Kidney glomerular epithelial cell (primary cell): ENCODE measurements at places on chromosomes 4 and X.

- DNase-seq = no peak
These were observed 17.0 kb upstream of the HPF1 start for GRCh38 chr4:169774466-169775445.

DNA sequence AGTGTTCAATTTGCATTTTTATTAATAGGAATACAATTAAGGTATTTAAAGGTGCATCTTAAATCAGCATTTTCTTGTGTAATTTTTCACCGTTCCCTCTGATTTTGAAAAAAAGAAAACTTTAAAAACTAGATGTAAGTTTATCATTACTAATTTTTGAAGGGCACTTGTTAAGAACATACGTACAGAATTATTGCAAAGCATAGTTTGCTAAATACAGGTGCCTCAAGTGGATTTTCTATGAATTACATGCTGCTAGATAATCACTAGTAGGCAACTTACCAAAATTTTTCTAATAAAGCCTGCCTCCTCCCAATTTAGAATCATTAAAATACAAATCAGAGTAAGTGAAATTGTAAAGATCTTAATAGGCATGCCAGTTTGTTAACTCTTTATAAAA is 8.5 kb downstream of the CNKSR2 start:
- DNase-seq = no peak

- no peak for DNase-seq
These were observed 12.7 kb downstream of the KLHL34 start for GRCh38 chrX:21645431-21645830.

GRCh38 chr4:15003891-15004738 is 1.8 kb downstream of the CPEB2 start:
- DNase-seq = no peak

DNA sequence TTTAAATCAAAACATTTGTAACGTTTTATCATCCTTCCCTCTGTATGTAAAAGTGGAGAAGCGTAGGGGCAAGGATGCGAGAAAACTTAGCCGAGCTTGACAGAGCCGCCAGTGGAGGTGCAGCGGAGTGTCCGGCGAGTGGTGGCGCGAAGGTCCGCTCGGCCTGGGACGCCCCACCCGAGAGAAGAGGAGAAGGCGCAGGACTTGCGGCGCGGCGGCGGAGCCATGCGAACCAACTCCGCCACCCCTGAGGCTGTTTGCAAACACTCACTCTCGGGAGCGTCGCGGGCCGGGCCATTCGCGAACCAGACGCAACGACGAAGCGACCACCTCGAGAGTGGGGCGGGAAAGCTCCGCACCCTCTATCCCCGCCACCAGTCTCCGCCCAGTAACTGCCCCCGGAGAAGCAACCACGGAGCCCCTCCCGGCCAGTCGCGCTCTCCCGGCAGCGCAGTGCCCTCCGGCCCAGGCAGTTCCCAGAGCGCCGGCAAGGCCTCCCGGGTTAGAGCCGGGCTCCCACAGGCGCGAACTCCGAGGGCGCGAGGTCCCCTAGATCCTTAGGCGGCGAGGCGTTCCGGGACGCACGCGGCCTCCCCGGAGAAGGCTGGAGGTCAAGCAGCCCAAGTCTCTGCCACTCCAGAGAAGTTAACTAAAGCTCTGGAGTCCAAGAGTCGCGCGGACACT is 2.3 kb upstream of the MAB21L2 start:
- DNase-seq = no peak

DNA sequence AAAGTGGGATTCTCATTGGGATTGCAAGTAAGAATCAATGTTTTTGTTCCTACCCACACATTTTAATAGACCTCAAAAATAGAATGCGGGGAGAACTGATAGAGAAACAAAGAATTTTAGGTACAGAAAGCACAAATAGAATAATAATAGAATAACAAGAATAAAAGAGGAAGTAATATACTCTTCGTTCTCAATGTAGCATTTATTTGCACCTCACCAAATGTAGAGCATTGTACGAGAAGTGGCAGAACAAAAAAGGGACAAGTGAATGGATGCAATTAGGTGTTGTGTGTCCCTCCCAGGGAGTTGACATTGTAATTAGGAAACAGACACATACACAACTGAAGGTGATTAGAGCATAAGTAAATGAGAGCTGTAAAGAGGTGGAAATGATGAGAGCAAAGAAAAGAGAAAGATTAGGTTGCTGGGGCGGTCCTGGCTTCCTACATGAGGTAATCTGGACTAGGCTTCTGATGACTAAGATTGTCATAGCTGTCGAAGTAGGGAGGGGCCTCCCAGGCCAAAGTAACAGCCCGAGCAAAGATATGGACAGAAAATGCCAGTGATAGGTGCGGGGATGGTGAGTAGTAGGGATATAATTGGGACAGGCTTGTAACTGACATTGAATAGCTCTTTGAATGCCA is 10.4 kb downstream of the RAB9A start:
- DNase-seq = no peak

DNA sequence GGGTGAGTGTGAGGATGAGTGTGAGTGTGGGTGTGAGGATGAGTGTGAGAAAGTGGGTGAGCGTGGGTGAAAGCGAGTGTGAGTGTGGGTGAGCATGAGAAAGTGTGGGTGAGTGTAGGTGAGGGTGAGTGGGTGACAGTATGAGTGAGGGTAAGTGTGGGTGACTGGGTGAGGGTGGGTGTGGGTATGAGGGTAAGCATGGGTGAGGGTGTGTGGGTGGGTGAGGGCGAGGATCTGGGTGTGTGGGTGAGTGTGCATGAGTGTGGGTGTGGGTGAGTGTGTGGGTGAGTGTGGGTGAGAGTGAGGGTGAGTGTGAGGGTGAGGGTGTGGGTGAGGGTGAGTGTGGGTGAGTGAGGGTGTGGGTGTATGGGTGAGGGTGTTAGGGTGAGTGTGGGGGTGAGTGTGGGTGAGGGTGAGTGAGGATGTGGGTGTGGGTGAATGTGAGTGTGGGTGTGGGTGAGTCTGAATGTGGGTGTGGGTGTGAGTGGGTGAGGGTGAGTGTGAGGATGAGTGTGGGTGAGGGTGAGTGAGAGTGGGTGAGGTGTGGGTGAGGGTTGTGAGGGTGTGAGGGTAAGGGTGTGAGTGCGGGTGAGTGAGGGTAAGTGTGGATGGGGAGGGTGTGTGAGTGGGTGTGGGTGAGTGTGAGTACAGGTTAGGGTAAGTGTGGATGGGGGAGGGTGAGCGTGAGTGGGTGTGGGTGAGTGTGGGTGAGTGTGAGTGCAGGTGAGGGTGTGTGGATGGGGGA is 48.9 kb downstream of the ING2 start:
- no peak for DNase-seq

GRCh38 chr4:128770807-128771206 is 38.7 kb upstream of the JADE1 start:
- DNase-seq = no peak

DNA sequence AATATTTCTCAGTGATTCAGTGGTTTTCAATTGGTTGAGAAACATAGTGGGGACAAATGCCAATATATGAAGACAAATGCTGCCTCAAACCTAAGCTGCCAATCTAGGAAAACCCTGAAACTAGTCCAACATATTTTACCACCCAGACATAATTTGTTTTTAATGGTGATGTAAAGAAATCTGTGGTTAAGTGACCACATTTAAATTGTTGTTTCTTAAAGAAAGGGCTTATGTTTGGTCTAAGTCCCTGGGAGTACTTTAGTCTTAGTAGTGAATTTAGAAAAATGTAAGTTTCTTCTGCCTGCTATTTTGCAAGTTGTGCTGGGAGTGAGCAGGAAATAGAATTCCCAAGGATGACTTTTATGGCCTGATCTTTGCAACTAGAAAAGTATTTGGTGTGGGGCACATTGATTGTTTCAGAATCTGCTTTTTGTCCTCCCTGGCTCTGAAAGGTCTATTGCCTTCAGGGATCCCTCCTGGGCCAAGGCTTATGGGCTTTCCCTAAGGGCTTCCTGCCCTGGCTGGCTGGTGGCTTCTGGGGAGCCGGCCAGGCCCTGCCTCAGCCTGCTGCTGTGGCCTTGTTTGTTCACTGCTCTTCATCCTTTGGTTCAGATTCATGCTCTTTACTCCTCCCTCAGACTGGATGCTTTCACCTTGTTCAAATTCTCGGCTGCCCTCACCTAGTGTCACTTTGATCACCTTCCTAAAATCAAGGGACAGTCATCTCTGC is 169.8 kb upstream of the JADE1 start:
- DNase-seq = no peak

GRCh38 chr4:42654631-42655268 is 2.2 kb downstream of the ATP8A1 start:
- peak; percentile 55 for DNase-seq

- DNase-seq = no peak
These were observed 68.5 kb upstream of the PPP2R3B start for GRCh38 chrX:455199-455598.

DNA sequence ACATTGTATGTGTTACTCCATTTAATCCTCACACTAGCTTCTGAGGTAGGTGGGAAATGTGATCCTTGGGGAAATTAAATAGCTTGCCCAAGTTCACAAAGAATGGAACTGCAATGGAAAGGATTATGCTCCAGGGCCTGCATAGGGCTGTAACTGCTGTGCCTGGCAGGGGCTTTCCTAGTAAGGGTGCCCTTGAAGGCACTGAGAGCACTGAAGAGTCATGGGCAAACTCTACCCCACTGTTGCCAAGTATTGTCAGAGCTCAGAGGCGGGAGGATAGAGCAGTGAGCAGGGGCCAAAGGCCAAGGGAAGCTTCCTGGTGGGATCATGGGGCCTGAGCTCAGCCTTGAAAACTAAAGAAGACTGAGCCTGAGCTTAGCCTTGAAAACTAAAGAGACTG is 133.0 kb upstream of the NALF2 start:
- no peak for DNase-seq

- DNase-seq = no peak
These were observed 52.1 kb upstream of the CAPN6 start for GRCh38 chrX:111322231-111322855.

DNA sequence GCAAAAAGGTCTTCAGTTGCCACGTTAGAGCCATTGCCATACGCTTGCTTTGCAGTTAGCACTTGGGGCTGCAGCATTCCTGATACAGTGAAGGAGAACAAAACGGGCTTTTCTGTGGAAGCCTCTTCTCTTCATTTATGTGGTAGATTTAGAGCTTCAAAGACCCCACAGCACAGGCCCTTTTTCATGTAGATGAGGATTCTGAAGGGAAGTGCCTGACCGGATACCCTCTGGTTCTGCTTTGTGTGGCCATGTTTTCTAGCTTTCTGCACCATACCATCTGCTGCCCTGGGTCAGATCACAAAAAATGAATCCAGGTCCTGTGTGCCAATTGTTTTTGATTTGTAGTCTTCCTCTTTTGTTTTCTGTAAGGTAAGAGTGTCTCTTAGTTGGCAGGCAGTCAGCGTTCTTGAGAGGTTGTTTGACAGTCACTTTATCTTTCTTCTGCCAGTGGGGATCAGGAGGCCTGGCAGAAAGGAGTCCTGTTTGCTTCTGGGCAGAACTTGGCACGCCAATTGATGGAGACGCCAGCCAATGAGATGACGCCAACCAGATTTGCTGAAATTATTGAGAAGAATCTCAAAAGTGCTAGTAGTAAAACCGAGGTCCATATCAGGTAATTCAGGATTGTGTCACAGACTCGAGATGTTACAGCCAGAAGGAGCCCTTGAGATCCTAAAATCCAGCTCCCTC is 7.7 kb downstream of the LAP3 start:
- DNase-seq = no peak

GRCh38 chr4:84691170-84691691 is 108.3 kb downstream of the CDS1 start:
- DNase-seq = peak; percentile 46

GRCh38 chrX:45502396-45502795 is 301.7 kb upstream of the DIPK2B start:
- DNase-seq = no peak

- DNase-seq = no peak
These were observed 222.1 kb downstream of the PCDH18 start for GRCh38 chr4:137310166-137310565.

- no peak for DNase-seq
These were observed 37.9 kb downstream of the ACOX3 start for GRCh38 chr4:8402640-8403039.

GRCh38 chrX:21781525-21781924 is 23.6 kb upstream of the SMPX start:
- no peak for DNase-seq

GRCh38 chr4:146945556-146946374 is at the start of gene TTC29:
Gene TTC29 (minus strand): TSS chr4:146945864. CDS start chr4:146939895, 5,969 bp downstream.
- peak; percentile 78 for DNase-seq

GRCh38 chr4:95058991-95059390 is 301.2 kb downstream of the BMPR1B start:
- DNase-seq = no peak

DNA sequence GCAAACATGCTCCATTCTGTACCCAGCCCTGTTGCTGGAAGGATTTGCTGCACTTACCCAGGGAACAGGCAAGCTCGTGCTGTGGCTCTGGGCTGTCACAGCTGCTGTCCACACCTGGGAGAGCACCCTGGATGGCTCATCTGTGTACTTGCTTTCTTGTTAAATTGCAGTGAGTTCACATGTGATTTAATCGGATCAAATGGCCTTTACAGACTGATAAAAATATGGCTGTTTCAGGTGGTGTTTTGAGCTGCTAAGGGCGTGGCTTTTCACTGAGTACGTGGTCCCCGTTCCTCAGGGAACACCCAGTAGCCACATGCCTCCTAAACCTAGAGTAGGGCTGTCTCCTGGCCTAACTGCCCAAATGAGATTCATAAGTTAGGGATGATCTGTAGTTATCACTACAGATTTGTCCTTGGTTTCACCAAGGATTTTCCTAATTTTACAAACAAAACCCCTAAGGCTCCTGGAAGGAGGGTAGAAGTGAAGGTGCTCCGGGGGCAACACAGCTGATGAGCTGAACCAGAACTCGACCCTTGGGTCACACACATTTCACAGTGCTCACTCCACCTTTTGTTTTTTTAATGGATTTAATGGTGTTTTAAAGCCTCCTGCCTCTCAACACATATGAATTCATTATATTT is 13.7 kb downstream of the KLKB1 start:
- DNase-seq = no peak

DNA sequence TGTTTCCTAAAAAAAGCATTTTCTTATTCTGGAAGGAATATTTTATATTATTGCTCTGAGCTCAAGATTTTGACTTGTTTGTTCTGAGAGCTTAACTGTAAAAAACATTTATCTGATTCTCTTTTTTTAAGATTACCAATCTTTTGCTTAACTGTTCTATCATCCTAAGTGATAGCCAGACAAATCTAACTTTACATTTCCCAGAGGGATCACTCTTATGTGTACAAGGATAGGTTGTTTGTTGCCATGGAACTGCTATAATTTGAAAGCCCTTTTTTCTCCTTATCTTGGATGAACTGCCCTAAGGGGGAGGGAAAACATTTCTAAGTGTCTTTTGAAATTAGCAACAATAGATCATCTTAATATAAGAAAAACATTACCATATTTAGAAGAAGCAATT is 494.7 kb downstream of the TRAM1L1 start:
- DNase-seq = no peak

- DNase-seq = no peak
These were observed 344.6 kb upstream of the SPOCK3 start for GRCh38 chr4:167578906-167579305.

GRCh38 chr4:185387957-185388356 is 7.8 kb downstream of the LRP2BP start:
- no peak for DNase-seq

GRCh38 chr4:165208221-165208652 is 876 bp downstream of the KLHL2 start:
- DNase-seq = no peak
